Activated CD8-positive, alpha-beta memory T cell treated with anti-CD3 and anti-CD28 coated beads for 1 hour (primary cell): ENCODE measurements at places on chromosomes 7 and 10.

DNA sequence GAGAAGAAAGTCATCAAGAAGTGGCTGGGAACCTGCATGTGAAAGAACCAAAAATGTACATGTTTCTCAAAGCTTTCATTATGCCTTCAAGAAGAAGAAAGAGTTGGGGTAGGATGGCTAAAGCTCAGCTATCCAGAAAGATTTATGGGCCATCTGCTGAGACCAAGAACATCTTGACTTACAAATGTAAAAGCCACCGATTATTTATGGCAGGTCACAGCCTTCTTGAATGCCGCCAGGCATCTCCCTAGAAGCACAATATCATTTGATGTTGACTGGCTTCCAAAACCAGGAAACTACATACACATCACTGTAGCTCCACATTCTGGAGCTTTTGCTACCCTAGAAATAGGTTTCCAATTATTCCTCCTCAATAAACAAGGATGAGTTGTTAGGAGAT, 254.2 kb upstream of the AOAH start:
- no peak for DNase-seq

DNA sequence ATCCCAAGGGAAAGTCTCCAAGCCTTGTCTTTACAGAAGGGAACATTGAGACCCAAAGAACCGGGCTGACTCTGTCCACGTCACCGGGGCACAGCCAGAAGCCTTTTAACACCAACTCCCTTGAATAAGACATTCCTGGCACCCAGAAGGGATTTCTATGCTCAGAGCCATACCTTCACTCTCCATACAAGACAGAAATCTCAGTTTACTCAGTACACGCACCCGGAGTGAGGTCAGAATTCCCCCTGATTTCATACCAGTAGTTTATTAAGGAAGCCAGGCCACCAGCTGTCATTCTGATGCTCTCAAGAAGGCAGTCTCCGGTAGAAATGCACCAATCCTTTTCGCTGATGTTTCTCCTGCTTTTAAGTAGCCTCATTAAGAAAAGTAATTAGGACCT, 134.2 kb upstream of the KCNMA1 start:
- no peak for DNase-seq

GRCh38 chr10:62643606-62644587, 160.6 kb upstream of the ADO start:
- DNase-seq = no peak

- no peak for DNase-seq
Measured at GRCh38 chr7:143356414-143357050, 6.0 kb downstream of the FAM131B start.

DNA sequence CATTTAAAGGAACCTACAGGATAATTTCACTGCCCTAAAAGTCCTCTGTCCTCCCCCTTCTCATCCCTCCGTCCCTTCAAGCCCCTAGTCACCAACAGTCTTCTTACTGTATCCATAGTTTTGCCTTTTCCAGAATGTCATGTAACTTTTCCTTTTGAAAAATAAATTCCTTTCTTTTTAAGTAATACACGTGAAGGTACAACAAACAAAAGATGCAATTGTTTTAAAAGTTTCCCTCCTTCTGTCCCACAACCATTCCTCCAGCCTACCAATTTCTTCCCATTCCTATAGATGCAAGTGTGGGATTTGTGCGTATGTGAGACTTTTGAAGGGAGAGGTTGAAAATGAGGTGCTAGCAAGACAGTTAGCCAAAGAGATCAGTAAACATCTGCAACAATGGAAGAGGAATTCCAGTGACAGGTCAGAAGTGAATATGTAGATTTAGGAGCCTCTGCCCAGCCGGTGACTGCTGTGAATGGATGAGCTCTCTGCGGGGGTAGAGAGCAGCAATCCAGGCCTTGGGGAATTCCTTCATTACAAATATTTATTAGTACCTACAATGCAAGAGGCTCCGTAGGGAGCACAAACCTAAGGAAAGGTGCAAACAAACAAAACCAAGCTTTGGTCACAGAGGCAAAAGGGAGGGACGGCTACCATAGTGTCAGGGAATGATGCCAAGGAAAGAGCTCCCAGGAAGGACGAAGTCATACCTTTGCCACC, 243.6 kb downstream of the SKIDA1 start:
- no peak for DNase-seq

DNA sequence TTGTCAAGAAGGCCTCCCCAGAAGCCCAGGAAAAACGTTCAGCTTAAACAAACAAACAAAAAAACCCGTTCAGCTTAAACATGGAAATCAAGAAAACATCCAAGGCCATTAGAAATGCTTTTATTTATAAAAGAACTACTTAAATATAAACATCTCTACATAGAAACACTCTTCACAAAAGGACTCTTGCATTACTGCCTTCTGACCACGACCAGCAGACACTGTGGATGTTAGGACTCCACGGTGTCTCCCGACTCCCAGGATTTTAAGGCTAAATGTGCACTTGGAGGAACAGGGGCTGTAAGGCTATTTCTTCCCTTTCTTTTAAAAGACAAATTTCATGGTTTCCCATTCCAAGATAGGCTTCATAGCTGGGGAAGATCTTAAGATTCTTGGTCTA, 93.0 kb downstream of the ABCC2 start:
- DNase-seq = no peak

DNA sequence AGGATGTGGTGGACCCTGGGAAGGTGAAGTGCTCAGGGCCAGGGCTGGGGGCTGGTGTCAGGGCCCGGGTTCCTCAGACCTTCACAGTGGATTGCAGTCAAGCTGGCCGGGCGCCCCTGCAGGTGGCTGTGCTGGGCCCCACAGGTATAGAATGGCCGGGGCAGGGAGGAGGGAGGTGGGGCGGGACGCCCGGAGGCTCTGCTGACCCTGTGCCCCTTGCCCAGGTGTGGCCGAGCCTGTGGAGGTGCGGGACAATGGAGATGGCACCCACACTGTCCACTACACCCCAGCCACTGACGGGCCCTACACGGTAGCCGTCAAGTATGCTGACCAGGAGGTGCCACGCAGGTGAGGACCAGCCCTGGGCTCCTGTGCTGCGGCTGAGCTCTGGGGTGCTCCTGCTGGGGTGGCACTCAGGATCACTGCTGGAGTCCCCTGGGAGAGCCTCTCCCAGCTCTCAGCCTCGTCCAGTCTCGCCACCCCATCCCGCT, 14.9 kb upstream of the ATP6V1F start:
- DNase-seq = no peak

- no peak for DNase-seq
Measured at GRCh38 chr7:75696263-75697037, 42.3 kb downstream of the HIP1 start.

- DNase-seq = no peak
Measured at GRCh38 chr10:99858849-99859248, 76.4 kb downstream of the ABCC2 start.

GRCh38 chr7:4650433-4651047, 31.6 kb upstream of the FOXK1 start:
- no peak for DNase-seq

DNA sequence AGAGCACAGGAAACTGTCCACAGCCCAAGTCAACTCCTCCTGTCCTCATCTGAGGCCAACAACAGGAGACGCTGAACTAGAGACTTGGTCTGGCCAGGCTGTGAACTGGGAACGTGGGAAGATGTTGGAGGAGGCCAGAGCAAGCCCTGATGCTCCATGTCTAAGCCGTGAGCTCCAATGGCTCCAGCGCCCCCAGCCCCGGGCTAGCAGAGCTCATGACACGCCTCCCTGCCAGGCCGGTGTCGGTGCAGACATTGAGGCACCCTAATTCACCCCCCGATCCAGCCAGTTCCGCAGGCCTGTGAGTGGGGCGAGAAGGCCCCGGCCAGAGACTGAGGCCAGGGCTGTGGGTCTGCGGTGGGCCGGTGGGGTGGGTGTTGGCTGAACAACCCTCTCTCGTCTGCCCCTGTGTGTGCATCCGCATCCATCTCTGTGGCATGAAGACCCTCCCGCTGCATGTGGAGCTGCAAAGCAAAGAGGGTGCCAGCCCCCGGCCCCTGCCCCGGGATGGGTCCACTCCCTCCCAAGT, 109.3 kb upstream of the MACROH2A2 start:
- DNase-seq = no peak

- no peak for DNase-seq
Measured at GRCh38 chr10:9853405-9854355, 1164.0 kb upstream of the CELF2 start.

DNA sequence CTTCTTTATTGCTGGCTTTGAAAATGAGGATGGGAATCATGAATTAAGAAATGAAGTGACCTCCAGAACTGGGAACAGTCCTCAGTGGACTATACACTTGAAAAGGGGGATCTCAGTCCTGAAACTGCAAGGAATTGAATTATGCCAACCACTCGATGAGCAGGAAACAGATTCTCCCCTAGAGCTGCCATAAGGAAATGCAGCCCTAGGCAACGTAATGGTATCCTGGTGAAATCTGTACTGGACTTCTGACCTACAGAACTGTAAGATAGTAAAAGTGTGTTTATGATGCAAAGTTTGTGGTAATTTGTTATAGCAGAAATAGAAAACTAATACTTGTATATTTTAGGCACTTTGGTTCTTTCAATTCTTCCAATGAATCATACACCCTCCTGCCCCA, 236.4 kb upstream of the TAC1 start:
- DNase-seq = no peak

- DNase-seq = no peak
Measured at GRCh38 chr7:47332681-47333553, 249.0 kb downstream of the TNS3 start.

DNA sequence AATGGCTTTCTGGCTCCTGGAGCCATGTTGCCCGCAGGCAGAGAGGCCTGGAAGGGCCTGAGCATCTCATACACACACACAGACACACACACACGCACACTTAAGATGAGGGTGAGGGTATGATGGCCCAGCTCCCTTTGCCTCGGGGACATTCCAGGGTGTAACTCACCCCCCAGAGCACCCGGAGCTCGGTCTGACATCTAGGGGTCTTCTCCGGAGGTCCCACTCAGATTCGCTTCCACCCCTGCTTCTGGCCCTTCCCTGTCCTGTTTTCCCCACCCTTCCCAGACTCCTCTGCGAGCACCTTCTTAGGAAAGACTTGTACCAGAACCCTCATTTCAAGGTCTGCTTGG, 304.4 kb downstream of the GRID1 start:
- no peak for DNase-seq

- DNase-seq = no peak
Measured at GRCh38 chr7:42964849-42965805, 33.0 kb downstream of the MRPL32 start.

DNA sequence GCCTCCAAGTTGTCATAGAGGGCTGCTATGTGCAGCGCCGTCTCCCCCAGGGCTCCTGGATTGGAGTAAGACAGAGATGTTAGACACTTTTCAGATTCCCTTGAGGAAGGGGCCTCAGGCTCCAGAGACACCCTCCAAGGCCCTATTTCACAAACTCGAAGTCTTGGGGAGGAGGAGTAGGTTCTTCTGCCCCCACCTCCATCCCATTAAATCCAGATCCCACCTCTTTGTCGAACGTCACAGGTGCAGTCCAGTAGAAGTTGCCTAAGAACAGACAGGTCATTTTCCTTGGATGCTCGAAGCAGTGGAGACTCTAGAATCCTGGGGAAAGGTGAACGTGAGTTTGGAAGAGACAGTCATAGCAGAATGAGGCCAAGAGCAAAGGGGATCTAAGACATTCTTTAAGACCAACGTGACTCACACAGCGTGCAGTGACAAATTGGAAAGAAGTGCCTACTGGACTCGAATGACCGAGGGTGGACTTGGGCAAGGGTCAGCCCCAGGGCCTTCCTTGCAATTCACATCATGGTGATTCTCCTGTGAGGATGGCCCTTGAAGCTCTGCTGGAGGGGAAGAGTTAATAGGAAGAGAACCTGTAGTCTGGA, 3.3 kb downstream of the TRPV5 start:
- no peak for DNase-seq

DNA sequence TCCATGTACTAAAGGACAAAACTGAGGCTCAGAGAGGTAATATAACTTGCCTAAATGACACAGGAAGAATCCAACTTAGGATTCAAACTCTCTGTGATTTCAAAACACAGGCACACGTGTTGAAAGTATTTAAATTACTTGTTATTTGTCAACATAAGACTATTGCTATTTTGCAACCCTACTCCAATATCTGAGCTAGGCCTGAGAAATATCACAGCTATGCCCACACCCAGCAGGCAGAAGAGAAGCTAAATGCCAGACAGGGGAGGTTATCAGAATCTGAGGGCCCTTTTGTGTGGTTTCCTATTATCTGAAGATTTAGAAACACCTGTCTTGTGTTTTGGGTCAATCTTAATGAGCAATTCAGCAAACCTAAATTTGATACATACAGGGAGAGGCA, 204.3 kb downstream of the ANK3 start:
- DNase-seq = no peak
